ENCODE measurements at places on chromosomes 3 and 15. TPM values are rescaled to one million over a fixed set of nuclear protein-coding genes. Genes with fewer than 3 reads are reported as not detected.

The CDC25A gene
- total RNA-seq: 16.5 TPM

The HEMK1 gene
- total RNA-seq: 13.2 TPM

The ANKRD63 gene
- total RNA-seq: not detected

The CNTN6 gene
- not detected for total RNA-seq

The DLEC1 gene
- not detected for total RNA-seq

The KY gene
- total RNA-seq: not detected

The GP9 gene
- not detected for total RNA-seq

The ELP6 gene
- 40.0 TPM for total RNA-seq

The KBTBD12 gene
- total RNA-seq: not detected

The MYRIP gene
- not detected for total RNA-seq

The SHC4 gene
- 0.67 TPM for total RNA-seq

Data from bronchus fibroblast of lung (primary cell).